CD14-positive monocyte (primary cell): ENCODE measurements at places on chromosomes 16 and 17.

DNA sequence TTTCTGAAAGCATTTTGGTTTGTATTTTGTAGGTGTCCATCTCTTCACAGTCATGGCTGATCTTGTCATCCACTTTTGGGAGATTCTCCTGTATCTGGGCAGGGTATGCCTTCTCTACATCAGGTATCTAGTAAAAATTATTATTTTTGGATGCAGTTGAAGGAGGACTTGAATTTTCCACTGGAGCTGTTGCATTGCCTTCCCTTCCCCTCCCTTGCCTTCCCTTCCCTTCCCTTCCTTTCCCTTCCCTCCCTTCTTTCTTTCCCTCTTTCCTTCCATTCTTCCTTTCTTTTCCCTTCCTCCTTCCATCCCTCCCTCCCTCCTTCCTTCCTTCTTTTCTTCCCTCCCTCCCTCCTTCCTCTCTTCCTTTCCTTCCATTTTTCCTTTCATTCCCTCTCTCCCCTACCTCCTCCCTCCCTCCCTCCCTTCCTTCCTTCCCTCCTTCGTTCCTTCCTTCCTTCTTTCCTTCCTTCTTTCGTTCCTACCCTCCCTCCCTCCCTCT, 33.8 kb upstream of the CPHXL start:
- DNase-seq, result no peak

DNA sequence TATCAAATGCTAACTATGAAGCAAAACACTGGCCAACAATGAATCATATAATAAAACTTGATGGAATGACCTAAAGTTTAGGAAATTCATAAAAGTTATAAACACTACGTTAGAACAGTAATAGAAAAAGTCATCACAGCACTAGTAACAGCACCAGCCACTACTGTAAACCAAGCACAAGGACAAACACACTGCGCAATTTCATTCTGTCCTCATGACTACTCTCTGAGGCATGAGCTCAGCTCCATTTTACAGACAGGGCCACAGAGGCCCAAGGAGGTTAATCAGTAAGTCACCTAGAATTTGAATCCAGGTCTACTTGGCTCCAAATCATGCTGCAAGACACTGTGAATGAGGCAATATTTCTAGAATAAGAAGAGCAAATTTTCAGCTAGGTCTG, 13.4 kb downstream of the EMC8 start:
- DNase-seq, result no peak

GRCh38 chr17:80455784-80456183, 20.6 kb downstream of the NPTX1 start:
- no peak for DNase-seq

- DNase-seq, result no peak
Observed at GRCh38 chr17:30547778-30548573, 70.8 kb downstream of the GOSR1 start.

DNA sequence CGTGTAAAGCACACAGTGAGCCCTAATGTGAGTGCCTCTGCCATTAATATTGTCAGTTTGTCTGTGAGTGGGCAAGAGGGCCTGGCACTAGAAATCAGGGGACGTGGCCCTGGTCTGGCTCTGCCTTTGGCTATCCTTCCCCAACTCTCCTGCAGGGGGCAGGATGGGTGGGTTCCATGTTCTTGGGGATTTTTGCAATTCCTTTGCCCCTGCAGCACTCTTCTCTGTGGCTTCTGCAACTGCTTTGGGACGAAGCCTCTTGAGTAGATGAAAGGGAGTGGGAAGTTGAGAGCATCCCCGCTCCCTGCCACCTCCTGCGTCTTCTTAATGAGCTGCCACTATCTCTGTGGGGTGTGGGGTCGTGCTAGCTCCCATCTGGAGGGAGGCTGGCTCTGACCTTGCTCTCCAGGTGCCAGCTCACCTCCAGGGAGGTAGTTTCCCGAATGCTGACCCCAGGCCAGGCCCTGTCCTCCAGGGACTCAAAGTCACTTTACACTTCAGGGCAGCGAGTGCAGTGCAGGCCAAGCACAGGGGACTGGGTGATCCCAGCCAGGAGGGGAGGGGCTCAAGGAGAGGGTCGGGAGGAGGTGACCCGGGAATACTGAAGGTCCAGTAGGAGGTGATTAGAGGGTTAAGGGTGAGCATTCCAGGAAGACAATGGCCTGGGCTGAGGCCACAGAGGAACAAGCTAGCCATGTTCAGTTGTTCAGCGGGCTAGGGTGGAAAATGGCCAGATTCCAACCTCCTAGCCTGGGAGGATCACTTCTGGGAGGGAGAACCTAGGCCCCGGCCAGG, 121.0 kb upstream of the NLRP1 start:
- no peak for DNase-seq

GRCh38 chr17:29344201-29344856, 45.8 kb upstream of the TAOK1 start:
- DNase-seq, result no peak
